ENCODE measurements at places on chromosomes 16 and 17.

- DNase-seq = no peak
Observed at GRCh38 chr17:33316746-33317145, 23.7 kb upstream of the ASIC2 start.

- DNase-seq = peak; percentile 68
Observed at GRCh38 chr16:67284699-67285646, 5.6 kb downstream of the PLEKHG4 start.

DNA sequence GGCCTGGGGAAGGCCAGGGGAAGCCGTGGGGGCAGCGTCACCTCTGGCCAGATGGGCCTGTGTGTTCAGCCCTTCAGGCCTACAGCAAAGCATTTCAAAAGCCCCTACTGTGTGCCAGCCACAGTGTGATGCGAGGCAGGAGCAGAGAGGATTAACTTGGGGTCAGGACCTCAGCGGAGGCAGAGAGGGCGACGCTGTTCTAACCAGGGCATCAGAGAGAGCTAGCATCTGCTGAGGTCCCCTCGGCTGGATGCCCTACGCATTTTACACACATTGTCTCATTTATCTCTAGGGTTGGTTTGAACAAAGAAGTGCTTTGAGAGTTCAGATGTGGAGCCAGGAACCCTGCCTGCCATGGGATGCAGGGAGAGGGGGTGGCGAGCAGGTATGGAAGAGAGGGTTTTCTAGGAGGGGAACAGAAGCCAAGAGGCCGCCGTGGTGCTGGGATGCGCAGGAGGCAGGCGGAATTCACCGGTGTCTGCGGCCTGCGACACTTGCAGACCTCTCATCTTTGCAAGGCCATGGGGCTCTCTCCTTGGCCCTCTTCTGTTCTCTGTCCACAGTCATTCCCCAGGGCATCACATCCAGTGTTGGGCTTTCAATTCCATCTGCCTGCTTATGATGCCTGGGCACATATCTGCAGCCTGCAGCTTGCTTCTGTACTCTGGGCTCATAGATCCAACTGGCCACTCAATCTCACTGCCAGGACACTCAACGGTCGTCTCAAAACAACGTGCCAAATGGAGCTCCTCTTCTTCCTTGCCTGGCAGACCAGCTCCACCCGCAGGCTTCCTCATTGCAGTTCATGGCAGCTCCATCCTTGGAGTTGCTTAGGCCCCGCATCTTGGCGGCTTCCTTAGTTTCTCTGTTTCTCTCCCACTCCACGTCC lies 8.1 kb upstream of the NKD1 start:
- DNase-seq = no peak

DNA sequence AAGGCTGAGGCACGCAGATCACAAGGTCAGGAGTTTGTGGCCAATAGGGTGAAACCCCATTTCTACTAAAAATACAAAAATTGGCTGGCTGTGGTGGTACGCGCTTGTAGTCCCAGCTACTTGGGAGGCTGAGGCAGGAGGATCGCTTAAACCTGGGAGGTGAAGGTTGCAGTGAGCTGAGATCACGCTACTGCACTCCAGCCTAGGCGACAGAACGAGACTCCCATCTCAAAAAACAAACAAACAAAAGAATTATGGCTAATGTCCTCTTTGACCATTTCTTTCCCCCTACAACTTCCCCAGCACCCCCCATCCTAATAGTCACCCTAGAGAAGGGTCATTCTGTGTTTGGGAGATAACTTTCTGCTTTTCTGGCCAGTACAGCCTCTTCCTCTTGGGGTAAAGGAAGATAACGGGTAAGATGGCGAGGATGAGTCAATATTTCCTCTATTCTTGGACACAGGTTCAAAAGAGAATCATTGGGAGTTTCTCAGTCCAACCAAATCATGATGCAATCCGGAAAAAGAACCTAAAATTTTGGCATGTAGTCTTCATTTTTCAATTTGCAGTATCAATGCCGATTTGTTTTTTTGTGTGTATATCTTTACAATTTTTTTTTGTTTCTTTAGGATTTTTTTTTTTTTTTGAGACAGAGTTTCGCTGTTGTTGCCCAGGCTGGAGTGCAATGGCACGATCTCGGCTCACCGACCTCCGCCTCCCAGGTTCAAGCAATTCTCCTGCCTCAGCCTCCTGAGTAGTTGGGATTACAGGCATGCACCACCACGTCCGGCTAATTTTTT lies 107.6 kb upstream of the MED13 start:
- DNase-seq = no peak

All from DMS79 treated with DMSO at 0.1 percent for 48 hours (cell line).